Lower lobe of right lung (tissue), 2 donors: ENCODE measurements at places on chromosomes 7 and 10.

DNA sequence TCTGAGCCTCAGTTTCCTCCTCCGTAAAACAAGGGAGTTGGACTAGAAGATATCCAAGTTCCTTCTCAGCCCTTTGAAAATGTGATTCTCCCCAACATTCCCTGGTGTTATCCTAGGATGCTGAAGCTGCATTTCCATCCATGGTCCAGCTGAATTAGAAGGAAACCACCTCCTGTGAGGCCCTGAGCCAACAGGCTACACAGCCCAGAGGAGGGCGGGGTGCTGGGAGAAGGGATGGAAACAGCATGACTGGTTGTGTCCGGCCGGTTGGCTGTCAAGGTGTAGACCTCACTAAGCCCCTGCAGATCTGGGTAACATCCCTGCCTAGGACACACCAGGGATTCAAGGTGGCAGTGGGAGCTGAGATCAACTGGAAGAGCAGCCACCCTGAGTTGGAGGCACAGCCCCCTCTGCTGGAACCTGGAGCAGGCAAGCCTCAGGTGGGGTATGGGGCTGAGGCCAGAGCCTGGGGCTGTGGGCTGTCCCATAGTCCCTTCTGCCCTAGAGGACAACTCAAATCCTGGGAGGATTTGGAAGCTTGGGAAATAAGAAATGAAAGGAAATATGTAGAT lies 72.0 kb downstream of the PAX2 start:
- no peak for DNase-seq

DNA sequence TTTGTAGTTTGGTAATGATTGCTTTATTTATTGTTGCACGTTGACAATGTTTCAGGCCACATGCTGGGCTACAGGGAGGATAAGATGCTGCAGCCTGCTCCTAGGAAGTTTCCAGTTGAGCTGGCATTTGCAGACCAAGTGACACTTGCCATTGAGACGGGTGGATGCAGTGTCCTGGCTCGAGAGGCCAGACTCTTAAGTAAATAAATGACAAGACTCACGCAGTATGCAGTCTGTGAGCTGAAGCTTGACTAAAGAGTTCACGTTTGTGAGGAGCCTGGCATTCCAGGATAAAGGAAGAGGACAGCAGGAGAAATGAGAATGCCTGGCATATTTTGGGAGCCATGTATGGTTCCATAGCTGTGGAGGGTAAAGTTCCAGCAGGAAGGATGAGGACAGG lies 105.8 kb downstream of the BAMBI start:
- no peak for DNase-seq

DNA sequence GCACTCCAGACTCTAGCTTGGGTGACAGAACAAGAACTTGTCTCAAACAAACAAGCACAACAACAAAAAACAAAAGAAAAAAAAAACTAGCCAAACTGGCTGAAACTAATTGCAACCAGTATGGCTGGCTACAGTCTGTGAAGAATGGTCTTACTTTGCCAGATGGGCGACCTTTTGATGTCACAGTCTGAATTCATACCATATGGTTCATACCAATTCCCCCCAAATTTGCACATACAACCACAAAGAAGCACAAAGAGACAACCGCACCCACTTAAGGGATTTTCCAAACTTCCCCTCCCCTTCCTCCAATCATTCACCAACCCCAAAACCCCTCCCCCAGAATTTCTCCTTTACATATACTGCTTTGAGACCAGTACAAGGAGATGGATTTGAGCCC lies 114.2 kb downstream of the SPAG6 start:
- DNase-seq = no peak

DNA sequence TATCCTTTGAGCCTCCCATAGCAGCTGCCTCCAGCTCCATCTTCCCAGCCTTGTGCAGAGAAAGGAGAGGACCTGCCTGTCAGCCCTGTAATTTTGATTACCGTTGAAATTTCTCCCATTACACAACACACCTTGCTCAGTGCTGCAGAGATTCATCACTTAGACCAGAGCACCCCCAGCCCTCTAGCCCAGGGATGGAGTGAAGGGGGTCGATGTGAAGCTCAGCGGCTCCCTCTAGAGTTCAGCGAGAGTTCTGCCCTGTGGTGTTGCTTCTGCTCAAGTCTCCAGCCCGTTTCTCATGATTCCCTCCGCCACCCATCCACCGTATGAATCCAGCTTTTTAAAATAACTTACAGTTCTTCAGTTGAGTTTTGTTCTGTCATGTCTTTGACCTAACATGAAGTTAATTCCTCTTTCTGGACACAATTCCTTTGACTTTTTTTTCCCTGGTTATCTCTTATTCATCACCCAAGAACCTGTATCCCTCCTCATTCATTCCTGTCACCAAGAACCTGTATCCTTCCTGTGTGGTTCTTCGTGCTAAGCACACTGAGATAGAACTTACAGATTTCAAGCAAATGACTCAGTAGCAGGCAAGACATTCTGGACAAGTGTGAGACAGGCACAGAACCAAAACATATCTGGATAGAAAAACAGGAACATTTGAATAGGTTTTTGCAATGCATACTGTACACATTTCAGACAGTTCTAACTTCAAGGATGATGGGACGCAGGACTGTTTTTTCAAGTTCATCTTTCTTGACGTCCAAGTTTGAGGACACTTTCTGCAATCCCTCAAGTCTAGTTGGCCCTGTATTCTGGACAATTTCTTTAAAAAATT lies 35.0 kb upstream of the ZNF32 start:
- DNase-seq = no peak

DNA sequence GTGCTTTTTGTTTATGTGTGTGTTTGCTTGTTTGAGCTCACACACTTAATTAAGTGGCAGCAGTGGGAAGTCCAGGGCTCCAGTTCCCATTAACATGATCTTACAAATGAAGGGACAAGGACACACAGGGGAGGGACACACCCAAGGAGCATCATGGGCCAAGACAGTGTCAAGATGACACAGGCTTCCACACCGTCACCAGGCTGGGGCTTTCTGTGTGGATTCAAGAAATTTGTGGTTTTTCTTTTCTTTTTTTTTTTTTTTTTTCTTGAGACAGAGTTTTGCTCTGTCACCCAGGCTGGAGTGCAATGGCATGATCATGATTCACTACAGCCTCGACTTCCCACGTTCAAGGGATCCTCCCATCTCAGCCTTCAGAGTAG lies 173.6 kb downstream of the KIAA1217 start:
- DNase-seq = no peak

DNA sequence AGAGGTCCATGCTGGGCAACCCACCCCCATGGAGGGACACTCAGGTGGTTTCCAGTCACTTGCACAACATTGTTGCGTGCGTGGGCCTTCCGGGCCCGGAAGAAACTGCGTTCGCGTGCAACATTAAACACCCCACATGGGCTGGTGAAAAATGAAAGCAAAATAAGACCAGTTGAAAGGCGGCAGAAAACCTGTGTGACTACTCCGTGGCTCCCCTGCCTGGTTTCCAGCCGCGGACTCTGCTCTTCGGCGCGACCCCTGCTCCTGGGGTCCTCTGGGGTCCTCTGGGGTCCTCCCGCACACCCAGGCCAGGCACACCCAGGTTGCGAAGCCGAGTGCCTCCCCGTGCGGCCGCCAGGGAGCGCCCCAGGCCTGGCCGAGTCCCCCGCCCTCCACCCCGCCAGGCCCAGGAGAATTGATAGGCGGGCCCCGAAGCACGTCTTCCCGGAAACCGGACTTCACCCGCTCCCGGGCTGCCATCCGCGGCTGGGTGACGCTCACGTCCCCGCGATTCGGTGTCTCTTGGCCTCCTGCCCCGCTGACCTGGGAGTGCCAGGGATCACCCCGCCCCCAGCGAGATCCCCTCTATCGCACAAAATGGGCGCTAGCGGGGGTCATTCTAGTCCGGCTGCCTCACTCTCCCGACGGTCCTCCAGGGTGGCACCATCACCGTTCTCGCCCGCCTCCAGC lies 1.9 kb upstream of the SH2D4B start:
- DNase-seq = peak; percentile 86

GRCh38 chr10:30857803-30858202 lies 173.9 kb downstream of the ZNF438 start:
- no peak for DNase-seq
